Stimulated activated CD4-positive, alpha-beta T cell treated with anti-CD3 and anti-CD28 coated beads, Interleukin-1b, Interleukin-23, amount 100 ng/mL, for 1 hour (primary cell): ENCODE measurements at places on chromosomes 16 and 17.

- peak; percentile 59 for DNase-seq
Measured at GRCh38 chr16:11251525-11252481, 4.2 kb downstream of the SOCS1 start.

GRCh38 chr16:72937916-72938794, 109.8 kb downstream of the ZFHX3 start:
- no peak for DNase-seq

DNA sequence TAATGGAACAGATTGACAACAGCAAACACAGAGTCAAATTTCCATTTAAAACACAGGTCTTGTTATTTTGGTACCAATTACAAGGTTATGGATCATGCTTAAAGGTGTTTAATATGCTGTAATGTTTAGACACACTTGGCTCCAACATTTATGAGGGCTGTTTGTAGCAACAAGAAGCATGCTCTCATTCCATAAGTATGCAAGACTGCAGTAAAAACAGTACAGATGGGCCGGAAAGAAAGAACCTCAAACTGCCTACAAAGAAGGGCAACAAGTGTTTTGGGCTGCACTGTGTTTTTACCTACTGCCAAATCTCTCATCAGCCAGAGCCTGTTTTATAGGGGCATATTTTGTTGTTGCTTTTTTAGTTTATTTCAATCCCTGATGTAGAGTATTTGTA, 100.5 kb upstream of the HS3ST3A1 start:
- DNase-seq: no peak

- DNase-seq: no peak
Measured at GRCh38 chr17:41939044-41939692, 8.8 kb downstream of the ODAD4 start.
